NCI-H187 (cell line): ENCODE measurements at places on chromosomes 3 and 15.

DNA sequence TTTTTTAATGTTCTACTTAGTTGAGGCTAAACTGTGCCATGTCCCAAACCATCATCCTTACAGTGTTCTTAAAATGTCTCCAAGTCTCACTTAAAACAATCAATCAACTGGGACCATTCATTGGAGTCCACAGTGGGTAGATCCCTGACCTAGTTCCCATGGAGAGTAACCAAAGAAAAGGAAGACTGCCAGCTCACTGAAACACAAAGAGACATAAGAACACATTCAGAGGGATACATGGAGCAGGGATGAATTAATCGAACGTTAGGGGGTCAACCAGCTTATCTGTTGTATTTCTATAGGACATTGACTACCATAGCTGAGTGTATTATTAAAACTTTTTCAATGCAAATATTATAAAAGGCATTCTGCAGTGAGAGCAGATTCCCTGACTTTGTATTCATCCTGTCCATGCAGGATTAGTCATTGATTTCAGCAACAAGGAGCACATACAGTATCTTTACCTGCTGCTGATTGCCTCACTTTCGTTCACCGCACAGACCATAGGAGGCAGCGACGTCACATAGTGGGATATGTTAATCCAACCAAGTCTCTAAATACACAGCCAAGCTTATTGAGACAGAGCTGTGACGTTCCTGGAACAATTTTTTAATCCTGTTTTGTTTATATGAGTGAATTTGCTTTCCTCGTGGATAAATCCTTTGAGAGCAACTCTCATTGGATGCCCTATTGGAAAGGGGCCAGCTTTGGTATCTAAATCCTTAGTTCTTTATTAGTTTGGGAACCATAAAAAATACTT, 364.9 kb upstream of the RBMS3 start:
- no peak for DNase-seq

DNA sequence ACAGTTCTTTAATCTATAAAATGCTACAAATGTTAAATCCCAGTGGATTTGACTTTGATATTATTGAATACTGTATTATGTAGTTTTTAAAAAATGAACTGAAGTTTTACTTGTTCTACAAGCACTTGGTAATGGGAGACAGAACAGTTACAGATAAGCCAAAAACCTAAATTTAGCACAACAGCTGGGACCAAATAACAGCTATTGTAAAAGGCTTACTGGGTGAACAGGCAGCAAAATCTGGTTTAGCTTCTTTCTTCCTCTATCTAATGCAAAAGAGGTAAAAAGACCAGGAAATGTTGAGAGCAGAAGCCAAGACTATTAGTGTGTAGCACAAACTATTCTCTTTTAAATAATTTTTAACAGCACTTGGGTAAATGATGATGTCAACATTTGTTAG, 1.6 kb upstream of the ATOSA start:
- no peak for DNase-seq

- DNase-seq: no peak
These were observed 730 bp downstream of the DGKG start for GRCh38 chr3:186361246-186361761.

GRCh38 chr3:45915518-45916231, 27.6 kb upstream of the CXCR6 start:
- no peak for DNase-seq

GRCh38 chr15:75651810-75652543, 4.3 kb downstream of the SNX33 start:
- no peak for DNase-seq

- no peak for DNase-seq
These were observed 8.1 kb upstream of the LRRC2 start for GRCh38 chr3:46574243-46574646.

- DNase-seq: no peak
These were observed 329.8 kb upstream of the SGO1 start for GRCh38 chr3:20515834-20516233.

DNA sequence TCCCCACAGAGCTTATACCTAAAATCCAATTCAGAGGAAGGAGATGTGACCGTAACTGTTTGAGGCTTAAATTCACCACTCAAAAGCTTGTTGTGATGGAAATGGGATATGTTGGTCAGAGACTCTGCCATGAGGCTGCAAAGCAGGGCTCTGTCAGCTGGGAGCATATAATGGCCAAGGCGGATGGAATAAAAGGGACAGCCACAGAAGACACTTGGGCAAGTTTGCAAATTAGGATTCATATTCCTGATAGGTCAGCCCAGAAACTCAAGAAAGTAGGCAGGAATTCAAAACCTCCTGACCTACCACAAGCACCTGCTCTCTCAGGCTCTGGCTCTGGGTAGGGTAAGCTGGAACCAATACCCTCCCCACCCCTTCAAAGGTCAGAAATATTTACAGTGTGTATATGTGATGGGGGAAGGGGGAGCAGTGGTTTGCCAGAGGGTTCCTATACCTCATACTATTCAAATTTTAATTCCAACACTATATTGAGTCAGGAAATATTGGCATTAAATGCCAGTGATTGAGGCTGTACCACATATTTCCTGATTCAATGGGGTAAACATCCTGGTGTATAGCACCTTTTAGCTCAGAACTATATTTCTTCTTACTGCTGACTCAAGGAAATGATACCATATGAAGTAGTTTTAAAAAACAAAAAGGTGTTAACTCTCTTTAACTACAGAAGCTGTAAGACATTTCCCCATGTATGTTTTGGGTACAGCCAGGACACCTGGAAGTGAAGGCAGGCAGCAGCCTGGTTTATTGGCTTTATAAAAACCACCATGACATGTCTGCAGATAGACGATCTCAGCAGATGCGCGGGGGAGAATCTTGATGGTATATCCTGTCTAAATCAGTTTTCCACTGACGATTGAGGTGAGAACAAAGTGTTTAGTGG, 19.2 kb downstream of the FYCO1 start:
- no peak for DNase-seq

- no peak for DNase-seq
These were observed 22.5 kb upstream of the GABRR3 start for GRCh38 chr3:98057631-98058030.

- no peak for DNase-seq
These were observed 223.8 kb downstream of the ADAMTS9 start for GRCh38 chr3:64463981-64464380.

GRCh38 chr3:194262925-194263305, 88.2 kb downstream of the CPN2 start:
- DNase-seq: no peak

DNA sequence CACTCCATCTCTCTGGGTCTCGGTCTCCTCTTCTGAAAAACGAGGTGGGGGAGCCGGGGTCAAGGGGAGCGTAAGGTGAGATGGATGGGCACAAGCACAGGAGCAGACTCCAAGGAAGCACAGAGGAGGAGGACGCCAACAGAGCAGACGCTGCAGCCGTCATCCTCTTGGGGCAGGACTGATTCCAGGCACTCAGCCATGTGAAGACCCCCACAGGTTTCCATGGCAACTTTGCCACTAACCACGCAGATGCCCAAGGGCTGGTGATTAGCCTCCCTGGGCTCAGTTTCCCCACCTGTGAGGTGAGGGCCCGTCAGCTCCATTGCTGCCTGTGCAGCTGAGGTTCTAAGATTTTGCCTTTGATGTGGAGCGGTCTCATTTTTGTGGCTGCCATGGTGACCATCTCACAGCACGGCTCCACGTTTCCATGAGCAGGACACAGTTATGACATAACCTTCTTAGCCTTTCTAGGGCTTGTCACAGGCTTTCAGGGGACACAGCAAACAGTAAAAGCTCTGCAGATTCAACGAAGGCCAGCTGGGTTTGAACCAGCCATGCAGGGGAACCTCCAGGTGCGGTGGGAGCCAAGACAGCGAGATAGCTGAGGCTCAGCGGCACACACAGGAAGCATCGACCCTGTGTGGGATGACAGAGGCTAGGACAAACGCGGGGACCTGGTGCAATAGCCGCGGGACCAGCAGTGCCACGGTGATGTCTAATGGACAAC, 170.3 kb downstream of the NUP210 start:
- no peak for DNase-seq

DNA sequence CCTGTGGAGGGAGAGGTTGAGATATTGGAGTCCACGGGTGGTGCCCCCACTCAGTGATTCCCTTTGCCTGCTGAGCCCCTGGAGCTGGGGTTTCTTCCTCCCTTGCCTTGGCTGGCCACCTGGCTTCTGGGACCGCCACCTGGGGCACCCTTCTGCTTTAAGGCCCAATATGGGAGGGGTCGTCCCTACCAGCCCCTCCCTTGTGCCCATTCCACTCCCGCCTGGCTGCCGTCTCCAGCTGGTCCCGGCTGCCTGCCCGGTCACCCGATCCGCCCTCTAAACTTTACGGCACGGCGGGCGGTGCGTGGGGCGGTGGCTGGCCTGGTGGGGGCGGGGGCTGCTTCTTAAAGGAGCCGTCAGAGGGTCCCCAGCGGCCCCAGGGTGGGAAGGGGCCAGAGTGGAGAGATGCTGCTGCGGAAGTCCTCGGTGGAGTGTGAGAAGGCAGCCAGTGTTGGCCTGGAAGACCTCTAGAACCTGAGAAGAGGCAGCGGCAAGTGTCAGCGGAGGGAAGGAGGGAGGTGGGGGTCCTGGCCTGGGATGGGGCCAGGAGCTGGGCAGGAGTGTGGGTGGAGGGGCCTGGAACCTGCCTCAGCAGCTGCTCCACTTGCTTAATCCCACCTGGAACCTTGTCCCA, 1.6 kb upstream of the SEMA3B start:
- DNase-seq: no peak

GRCh38 chr3:4994823-4995499, 15.7 kb downstream of the BHLHE40 start:
- no peak for DNase-seq
